GM18507 (cell line): ENCODE measurements at places on chromosomes 7 and 10.

DNA sequence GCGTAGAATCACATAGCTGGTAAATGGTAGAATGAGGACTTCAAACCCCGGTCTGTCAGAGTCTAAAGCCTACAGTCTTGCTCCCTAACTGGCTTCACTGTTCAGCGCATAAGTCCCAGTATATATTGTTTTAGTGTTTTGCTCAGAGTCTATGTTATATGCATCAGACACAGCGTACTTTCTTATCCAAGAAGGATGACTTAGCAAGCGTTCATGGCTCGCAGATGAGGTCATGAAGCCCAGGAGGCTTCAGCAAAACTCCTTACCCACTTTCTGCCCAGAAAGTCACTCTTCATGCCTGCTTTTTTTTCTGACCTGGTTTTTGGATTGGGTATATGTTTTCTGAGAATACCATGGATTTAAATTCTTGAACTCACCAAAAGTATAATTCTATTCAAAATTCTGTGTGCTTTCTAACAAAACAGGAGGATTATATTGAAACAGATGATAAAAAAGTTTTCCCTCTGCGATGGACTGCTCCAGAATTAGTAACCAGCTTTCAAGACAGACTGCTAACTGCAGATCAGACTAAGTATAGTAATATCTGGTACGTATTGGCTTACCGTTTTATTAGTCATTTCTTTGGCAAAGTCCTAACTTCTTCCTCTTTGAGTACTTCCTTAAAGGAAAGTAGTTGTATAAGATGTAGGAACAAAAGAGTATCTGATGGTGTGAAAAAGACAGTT, 24.6 kb upstream of the BHLHA15 start:
- no peak for DNase-seq

DNA sequence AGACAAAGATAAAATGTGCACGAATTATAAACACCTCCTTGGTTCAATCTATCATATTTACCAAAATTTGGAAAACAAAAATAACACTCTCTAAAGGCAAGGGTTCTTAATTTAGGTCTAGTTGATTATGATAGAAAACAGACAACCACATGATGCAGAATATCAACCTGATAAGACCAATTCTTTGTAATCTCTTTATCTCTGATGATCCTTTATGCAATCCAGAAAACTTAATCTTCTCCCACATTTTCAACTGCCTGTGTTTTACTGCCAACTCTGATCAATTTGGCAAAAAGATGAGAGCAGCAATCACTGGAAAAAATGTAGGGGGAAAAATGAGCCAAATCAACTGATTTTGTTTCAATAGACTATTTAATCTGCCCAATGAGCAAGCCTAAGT, 148.5 kb downstream of the LRRN3 start:
- DNase-seq = no peak

GRCh38 chr7:159036916-159037605, 107.6 kb downstream of the VIPR2 start:
- DNase-seq = no peak

DNA sequence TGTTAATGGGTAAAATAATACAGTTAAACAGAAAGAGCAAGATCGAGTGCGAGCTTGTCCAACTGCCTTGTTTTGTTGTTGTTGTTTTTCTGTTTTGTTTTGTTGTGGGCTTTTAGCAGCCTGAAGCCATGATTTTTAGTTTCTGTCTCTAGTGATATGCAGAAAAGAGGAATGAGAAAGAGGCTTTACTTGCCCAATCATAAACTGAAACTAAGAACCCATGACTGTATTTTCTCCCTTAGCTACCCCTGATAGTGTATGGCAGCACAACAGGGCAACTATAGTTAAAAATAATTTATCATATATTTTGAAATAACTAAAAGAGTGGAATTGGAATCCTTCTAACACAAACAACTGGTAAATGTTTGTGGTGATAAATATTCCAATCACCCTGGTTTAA, 493.9 kb downstream of the GLRX3 start:
- no peak for DNase-seq

- no peak for DNase-seq
Measured at GRCh38 chr10:48931188-48931587, 8.5 kb downstream of the LRRC18 start.

GRCh38 chr10:85916994-85917573, 449.5 kb downstream of the GRID1 start:
- DNase-seq = no peak

GRCh38 chr7:45162943-45163691, 5.5 kb downstream of the RAMP3 start:
- DNase-seq = no peak
